ENCODE measurements at places on chromosomes 3 and 15. TPM values are rescaled to one million over a fixed set of nuclear protein-coding genes. Genes with fewer than 3 reads are reported as not detected.

GRCh38 chr3:5653426-5654143, 466.1 kb downstream of the EDEM1 start:
- no peak for DNase-seq

- DNase-seq = no peak
Observed at GRCh38 chr15:62046078-62046743, 14.0 kb downstream of the VPS13C start.

GRCh38 chr3:39101022-39101689, 6.3 kb downstream of the GORASP1 start:
- peak; percentile 53 for DNase-seq

- DNase-seq = no peak
Observed at GRCh38 chr3:47940232-47940631, 76.0 kb downstream of the MAP4 start.

DNA sequence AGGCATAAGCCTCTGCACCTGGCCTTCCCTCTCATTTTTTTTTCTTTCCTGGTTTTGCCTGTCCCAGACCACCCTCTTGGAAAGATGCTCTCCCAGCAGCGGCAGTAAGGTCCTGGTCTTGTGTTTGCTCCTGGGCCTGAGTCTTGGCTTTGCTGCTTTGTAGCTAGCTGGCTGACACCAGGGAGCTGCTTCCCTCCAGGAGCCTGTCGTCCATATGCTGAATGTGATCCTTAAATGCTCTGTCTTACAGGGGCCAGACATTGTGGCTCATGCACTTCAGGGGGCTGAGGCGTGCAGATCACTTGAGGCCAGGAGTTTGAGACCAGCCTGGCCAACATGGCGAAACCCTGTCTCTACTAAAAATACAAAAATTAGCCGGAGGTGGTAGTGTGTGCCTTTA, 17.2 kb downstream of the FLNB start:
- no peak for DNase-seq

- DNase-seq = no peak
Observed at GRCh38 chr3:107981471-107982111, 109.2 kb downstream of the CD47 start.

DNA sequence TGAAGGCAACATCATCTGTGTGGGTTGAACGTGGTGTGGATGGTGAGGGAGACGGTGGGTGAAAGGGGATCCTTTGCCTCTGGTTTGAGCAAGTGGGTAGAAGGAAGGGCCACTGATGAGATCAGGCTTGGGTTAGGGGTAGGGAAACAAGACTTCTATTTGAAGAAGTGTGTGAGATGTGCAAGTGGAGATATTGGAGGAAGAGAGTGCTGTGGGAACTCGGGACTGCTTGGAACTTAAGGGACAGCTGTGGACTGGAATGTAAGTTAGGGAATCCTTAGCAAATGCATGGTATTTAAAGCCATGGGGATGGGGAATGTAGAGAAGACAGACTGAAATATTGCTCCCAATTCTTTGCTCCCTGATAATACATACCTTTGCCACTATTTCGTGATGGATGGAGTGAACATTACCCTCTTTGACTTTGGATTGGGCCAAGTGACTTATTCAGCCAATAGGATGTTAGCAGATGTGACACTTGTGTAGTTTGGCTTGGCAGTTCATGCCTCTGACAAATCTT, 30.2 kb upstream of the AMOTL2 start:
- DNase-seq = no peak

DNA sequence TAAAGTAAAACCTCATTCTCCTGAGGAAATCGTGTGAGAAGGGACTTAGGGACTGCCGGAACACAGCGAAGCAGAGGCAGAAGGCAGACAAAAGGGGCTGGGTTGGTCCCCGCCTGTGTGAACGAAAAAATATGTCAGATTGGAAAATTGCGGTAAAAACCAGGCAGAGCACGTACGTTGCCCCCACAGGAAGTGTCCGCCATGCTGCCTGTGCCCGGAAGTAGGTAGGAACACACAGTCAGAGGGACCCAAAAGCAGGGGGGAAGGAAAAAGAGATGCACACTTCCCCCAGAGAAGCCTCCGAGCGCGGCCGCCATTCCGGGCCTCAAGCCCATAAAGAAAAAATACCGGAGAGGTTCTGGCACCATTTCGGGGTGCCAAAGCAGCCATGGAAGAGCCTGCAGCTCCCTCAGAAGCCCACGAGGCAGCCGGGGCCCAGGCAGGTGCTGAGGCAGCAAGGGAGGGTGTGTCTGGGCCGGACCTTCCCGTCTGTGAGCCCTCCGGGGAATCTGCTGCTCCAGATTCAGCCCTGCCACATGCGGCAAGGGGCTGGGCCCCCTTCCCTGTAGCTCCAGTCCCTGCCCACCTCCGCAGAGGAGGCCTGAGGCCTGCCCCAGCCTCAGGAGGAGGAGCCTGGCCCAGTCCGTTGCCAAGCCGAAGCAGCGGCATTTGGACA, at the start of gene MKRN3:
TSS of gene MKRN3 (plus strand) at position 280 of the 676 bp plus-strand sequence. CDS start at position 389, 109 bp downstream.
- DNase-seq = peak; percentile 74

DNA sequence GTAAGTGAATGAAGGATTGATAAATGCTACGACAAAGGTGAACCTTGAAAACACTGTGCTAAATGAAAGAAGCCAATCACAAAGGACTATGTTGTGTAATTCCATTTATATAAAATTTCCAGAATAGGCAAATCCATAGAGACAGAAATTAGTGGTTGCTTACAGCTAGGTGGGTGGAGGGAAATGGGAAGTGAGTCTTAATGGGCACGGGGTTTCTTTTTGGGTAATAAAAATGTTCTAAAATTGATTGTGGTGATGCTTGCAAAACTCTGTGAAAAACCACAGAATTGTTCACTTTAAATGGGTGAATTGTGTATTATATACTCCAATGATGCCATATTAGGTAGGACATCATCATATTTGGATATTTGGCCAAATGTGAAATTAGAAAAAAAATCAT, 20.9 kb upstream of the TEX9 start:
- DNase-seq = no peak

GRCh38 chr15:31839388-31839787, 190.9 kb upstream of the CHRNA7 start:
- no peak for DNase-seq

DNA sequence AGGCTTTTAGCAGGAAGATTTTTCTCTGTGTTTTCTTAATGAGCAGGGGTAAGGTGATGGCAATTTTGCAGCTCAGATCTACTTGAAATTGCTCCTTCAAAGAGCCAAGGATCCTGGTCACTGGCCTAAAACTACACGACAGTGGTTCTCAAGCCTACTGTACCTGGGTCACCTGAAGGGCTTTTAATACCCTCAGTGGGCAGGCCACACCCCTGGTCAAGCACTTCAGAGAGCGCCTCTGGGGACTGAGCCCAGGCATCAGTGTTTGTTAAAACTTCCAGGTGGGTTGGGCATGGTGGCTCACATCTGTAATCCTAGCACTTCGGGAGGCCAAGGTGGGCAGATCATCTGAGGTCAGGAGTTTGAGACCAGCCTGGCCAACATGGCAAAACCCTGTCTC, 158.4 kb downstream of the FAM43A start:
- DNase-seq = no peak

GRCh38 chr3:66367979-66368378, 132.8 kb downstream of the LRIG1 start:
- no peak for DNase-seq

GRCh38 chr3:181081930-181082329, 92.4 kb upstream of the DNAJC19 start:
- DNase-seq = no peak

DNA sequence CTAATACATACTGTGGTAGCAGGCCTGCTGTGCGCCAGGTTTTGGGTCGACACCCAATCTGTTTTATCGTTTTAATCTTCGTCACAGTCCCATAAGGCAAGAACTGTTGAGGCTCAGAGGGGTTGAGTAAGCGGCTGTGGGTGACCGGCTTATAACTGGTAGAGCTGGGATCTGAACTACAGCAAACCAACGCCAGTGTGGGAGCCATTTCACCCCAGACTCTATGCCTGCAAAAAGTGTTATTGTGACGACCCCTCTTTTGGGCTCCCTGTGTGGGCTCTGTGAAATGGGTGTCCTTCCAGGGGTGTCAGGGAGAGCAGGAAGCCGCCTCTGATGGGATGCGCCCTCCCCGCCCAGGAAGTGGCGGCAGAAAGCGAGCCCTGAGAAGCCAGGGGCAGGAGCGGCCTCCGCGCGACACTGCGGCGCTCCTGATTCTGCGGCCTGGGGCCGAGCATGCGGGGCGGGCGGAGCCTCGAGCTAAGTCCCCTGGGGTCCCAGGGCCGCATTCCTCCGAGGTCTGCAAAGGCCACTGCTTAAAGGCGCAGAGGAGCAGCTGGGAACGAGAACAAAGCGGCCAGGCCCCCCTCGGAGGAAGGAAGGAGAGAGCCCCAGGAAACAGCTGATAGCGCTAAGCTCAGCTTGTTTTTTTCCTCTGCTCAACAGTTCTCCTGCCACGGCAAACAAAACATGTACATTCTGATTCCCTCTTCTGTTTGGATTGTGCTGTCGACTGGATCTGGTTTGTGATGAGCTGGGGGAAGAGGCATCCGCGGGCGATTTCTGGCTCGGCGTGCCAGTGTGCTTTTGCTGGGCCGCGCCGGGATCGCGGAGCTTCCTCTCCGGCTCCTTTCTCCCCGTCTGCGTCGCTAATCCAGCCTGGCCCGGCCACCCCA, 33.9 kb downstream of the GRK7 start:
- DNase-seq = peak; percentile 56

DNA sequence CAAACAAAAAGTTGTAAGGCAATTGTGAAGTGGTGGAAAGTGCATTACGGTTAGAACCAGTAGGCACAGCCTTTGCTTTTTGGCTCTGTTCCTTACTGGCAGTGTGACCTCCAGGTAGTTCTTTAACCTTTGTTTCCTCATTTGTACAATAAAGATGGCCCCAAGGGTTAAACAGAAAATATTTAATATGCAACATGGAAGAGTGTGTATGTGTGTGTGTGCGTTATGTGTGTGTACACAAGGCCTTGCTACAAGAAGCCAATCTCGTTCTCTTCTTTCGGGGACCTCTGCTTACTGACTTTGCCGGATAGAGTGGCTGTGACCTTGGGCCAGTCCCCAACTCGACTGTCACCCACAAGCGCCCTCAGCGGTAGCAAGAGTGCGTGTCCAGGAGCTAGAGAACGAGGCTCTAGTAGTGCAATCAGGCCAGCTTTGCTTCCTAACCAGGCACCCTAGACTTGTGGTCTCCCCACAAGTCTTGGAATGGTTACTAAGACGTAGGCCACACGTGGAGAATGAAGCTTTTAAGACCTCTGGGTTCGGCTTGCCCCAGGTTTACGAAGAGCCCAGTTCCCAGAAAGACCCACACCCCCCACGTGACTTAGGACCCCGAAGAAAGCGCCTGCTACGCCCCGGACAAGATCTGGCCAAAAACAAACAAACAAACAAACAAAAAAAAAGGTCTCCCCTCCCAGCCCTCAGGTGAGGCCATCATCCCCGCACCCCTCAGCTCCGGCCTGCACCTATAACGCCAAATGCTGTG, 593 bp downstream of the CIAO2A start:
- DNase-seq = peak; percentile 71

GRCh38 chr3:53196575-53197407, 35.8 kb downstream of the PRKCD start:
- peak; percentile 77 for DNase-seq

DNA sequence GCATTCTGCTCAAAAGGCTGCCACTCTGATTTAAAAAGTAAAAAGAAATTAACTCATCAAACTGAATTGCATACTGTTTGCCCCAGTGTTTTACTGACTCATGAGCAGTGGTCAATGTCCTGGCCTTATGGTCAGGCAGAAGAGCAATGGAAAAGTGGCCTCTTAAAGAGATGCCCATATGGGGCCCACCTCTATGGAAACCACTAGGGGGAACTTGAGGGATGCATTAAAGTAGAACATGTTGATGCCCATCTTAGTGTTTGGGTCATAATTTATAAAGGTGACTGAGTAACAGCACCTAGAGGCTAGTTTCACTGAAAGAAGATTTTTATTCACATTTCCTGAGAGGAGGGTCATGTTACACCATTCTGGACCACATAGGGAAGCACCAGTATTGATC, 66.5 kb upstream of the RNU6-1 start:
- DNase-seq = no peak

DNA sequence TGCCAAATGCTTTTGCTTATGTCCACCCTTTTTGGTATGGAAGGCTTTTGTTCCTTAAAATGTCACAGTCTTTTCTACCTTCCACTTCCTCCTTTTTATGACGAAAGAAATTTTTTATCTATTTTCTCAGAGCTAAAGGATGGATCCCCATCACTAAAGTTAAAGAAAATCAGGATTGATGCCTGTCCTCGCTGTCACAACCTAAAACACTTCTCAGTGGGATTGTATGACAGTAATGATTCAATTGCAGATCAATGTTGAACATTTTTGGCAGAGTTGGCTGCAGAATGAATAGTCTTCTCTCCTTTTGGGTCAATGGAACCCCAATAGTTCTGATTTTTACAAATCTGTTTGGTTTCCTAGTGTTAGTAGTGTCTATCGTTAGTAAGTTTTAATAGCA, 549.8 kb upstream of the ROBO2 start:
- no peak for DNase-seq

- DNase-seq = no peak
Observed at GRCh38 chr3:15766406-15766805, 31.4 kb downstream of the ANKRD28 start.

- no peak for DNase-seq
Observed at GRCh38 chr3:94226078-94226477, 163.2 kb downstream of the NSUN3 start.

GRCh38 chr3:41900265-41900664, 61.6 kb downstream of the ULK4 start:
- no peak for DNase-seq

- no peak for DNase-seq
Observed at GRCh38 chr15:74674161-74674560, 21.7 kb downstream of the EDC3 start.

GRCh38 chr3:30682434-30683155, 76.2 kb downstream of the TGFBR2 start:
- DNase-seq = peak; percentile 54

DNA sequence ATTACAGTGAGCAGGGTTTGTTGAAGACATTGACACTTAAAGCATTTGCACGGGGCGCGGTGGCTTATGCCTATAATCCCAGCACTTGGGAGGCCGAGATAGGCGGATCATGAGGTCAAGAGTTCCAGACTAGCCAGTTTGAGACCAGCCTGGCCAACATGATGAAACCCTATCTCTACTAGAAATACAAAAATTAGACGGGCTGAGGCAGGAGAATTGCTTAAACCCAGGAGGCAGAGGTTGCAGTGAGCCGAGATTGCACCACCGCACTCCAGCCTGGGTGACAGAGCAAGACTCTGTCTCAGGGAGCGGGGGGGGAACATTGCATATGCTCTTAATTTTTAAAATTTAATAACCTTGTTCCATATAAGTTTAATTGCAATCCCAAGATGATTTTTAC, 11.9 kb downstream of the STT3B start:
- no peak for DNase-seq

Gene PAK6
- total RNA-seq = 0.69 TPM

Gene LRRC31
- total RNA-seq = not detected

Gene ZNF662
- total RNA-seq = 0.64 TPM

Gene FXR1
- total RNA-seq = 165 TPM

Gene SLC51A
- not detected for total RNA-seq

Gene AGTR1
- not detected for total RNA-seq

Gene CLDN1
- total RNA-seq = 0.07 TPM

Gene TP63
- 0.52 TPM for total RNA-seq

Gene GOLGA6C
- not detected for total RNA-seq

Gene GPR149
- not detected for total RNA-seq

Gene CDHR4
- 0.22 TPM for total RNA-seq

Gene MLF1
- total RNA-seq = 3.9 TPM

Data from activated CD4-positive, alpha-beta memory T cell treated with anti-CD3 and anti-CD28 coated beads for 36 hours (primary cell).